BJ (cell line): ENCODE measurements at places on chromosomes 5 and 9.

- no peak for DNase-seq
These were observed 11.1 kb downstream of the DPP7 start for GRCh38 chr9:137103206-137103999.

GRCh38 chr5:175687231-175687701, 29.4 kb downstream of the HRH2 start:
- DNase-seq: no peak

DNA sequence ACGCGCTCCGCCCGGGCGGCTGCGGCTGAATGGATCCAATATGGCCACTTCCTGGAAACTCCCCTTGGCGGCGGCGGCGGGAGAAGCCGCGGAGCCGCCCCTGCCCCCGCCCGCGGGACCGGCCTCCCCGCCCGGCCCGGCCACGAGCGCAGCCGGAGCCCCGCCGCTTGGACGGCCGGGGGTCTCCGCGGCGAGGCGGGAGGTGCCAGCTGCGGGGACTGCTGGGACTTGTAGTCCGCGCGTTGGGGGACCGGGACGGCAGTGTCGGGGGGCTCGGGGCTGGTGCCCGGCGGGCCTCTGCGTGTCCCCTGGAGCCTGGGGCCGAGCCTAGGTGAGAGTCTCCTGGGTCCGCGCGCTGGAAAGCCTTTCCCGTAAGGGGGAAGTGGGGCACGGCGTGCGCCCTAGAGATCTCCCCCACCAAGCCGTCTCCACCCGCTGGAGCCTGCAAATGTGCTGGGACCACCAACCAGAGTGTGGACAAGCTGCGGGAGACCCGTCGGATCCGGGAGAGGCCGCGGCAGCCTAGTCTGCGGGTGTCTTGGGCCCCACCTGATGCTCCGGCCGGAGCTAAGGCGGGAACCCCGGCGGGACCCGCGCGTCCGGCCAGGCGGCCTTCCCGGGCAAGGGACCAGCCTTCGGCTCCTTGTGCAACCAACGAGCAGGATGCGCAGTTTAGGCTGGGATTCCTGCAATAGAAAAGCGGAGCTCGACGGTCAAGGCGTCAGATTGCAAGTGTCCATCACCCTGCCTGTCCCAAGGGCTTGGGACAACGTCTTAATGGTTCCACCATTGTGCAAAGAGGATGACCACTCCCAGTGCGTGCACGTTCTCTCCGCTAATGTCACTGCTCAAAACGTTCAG, at the start of gene SEPTIN8:
SEPTIN8 (minus strand) TSS at position 31 of the 861 bp plus-strand sequence. CDS start 102 bp downstream, outside the sequence.
- no peak for DNase-seq

- peak; percentile 72 for DNase-seq
These were observed 182.8 kb upstream of the SLC27A6 start for GRCh38 chr5:128782446-128782845.

DNA sequence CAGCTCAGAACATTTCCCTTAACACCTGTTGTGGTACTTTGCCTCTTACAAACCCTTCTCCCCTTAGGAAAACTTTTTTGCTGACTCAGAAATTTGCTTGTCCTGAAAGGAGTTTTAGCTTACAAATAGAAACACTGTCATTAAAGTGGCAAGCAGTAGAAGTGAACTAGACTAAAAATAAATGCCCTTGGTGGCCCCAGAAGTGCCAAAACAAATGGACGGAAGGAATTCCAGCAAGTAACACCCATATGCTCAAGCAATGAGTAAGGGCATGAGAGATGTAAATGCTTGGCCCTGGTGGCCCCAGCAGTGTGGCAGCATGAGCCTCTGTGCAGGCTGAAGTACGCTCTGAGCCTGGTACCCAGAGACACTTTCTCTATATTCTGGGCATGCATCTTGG, 8.6 kb downstream of the VLDLR start:
- no peak for DNase-seq

- DNase-seq: peak; percentile 32
These were observed 291.9 kb downstream of the FBXL7 start for GRCh38 chr5:15791859-15792258.

DNA sequence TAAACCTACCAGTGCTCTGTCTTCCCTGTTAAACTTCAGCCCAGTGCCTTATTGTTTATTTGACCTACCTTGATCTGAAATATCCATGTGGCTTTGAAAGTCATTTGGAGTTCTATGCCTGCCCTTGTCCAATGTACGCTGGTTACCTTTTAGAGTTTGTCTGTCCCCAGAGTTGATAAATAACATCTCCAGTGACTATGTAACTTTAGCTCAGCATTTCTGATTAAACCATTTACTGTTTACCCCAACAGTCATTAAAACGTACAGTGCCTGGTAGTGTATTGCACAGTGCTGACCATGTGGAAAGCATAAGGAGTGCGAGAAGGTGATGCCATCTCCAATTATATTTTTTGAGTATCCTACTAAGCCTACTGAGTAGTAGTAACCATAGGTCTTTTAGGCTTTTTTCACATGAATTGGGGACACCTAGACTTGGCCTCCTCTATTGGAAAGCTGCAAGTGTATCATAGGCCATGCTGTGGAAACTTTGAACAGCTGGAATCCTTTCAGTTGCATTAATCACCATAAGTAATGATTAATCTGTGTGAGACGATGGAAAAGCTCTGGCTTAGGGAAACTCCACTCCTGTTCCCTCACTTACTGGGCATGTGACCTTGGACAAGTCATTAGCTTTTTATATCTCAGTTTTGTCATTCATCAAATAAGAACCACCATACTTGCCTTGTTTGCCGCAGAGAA, 93.5 kb downstream of the MAST4 start:
- DNase-seq: no peak

DNA sequence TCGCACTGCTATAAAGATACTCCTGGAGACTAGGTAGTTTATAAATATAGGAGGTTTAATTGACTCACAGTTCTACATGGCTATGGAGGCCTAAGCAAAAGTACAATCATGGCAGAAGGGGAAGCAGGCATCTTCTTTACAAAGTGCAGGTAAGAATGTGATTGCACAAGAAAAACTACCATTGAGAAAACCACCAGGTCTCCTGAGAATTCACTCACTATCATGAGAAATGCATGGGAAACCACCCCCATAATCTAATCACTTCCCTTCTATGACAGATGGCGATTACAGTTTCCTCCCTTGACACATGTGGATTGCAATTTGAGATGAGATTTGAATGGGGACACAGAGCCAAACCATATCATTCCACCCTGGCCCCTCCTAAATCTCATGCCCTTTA, 121.2 kb upstream of the ST8SIA4 start:
- DNase-seq: no peak

DNA sequence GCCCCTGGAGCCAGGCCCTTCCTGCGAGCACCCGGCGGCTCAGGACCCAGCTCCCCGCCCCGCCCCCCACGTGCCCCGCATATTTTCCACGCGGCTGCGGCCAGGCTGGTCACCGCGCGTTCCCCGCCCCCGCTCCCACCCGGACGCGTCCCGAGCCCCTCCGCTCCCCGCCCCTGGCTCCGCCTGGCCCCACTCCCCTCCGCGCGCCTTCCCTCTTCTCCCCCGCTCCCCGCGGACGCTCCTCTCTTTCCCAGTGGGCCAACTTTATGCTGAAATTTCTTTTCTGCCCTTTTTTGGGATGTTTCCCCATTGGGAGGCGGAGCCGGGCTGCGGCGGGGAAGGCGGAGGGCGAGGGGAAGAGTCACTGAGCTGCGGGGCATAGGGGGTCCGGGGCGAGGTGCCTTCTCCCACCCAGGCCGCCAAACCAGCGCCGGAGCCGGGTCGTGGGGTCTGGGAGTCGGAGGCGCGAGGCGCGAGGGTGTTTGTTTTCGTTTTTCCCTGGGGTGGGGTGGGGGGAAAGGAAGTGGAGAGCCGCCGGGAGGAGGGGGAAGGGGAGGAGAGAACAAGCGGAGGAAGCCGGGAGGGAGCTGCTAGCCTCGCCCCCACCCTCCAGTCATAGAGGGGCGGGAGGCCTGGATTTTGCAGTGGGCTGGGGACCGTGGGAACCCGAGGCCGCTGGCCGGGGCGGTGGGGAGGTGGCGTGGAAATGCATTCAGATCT, 1.0 kb upstream of the TPM2 start:
- DNase-seq: peak; percentile 26

- peak; percentile 89 for DNase-seq
These were observed 137.6 kb downstream of the SUSD1 start for GRCh38 chr9:112037281-112038016.

DNA sequence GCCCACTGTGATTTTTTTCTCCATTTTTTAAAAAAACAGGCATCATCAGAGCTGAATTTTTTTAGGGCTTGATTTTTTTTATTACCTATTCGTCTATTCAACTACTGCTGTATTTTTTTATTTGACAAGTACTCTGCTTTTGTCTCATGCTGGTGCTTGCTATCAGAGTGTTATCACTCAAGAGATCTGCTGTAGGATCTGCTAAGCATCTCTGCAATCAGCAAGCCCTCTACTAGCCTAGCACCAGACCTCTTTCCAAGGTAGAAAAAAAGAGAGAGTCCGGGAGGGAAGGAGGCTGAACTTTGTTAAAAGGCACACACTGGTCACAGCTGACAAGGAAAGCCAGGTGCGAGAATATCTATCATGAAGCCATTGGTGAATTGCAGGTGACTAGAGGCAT, 413.8 kb upstream of the CCNH start:
- DNase-seq: no peak

GRCh38 chr5:8749556-8749955, 796.3 kb downstream of the SEMA5A start:
- DNase-seq: no peak

GRCh38 chr9:95025213-95026147, 292.0 kb downstream of the FANCC start:
- peak; percentile 95 for DNase-seq

- no peak for DNase-seq
These were observed 378.5 kb upstream of the IRX1 start for GRCh38 chr5:3217114-3217513.
